ENCODE measurements at places on chromosomes 6 and 20. TPM values are rescaled to one million over a fixed set of nuclear protein-coding genes. Genes with fewer than 3 reads are reported as not detected.
A peak's percentile ranks its signal among the peaks of the same experiment; 100 is the strongest.

NDRG3 gene
- total RNA-seq, result 25.5 TPM

GRCh38 chr6:16329233-16329632, 90.8 kb downstream of the GMPR start:
- DNase-seq, result no peak

DNA sequence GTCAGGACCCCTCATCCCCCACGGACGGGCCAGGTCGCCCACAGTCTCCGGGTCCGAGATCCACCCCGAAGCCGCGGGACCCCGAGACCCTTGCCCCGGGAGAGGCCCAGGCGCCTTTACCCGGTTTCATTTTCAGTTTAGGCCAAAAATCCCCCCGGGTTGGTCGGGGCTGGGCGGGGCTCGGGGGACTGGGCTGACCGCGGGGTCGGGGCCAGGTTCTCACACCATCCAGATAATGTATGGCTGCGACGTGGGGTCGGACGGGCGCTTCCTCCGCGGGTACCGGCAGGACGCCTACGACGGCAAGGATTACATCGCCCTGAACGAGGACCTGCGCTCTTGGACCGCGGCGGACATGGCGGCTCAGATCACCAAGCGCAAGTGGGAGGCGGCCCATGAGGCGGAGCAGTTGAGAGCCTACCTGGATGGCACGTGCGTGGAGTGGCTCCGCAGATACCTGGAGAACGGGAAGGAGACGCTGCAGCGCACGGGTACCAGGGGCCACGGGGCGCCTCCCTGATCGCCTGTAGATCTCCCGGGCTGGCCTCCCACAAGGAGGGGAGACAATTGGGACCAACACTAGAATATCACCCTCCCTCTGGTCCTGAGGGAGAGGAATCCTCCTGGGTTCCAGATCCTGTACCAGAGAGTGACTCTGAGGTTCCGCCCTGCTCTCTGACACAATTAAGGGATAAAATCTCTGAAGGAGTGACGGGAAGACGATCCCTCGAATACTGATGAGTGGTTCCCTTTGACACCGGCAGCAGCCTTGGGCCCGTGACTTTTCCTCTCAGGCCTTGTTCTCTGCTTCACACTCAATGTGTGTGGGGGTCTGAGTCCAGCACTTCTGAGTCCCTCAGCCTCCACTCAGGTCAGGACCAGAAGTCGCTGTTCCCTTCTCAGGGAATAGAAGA, 978 bp downstream of the HLA-A start:
- no peak for DNase-seq

SPATA25 gene
- total RNA-seq, result 0.94 TPM

- DNase-seq, result no peak
Observed at GRCh38 chr6:155887421-155887820, 431.8 kb upstream of the NOX3 start.

DNA sequence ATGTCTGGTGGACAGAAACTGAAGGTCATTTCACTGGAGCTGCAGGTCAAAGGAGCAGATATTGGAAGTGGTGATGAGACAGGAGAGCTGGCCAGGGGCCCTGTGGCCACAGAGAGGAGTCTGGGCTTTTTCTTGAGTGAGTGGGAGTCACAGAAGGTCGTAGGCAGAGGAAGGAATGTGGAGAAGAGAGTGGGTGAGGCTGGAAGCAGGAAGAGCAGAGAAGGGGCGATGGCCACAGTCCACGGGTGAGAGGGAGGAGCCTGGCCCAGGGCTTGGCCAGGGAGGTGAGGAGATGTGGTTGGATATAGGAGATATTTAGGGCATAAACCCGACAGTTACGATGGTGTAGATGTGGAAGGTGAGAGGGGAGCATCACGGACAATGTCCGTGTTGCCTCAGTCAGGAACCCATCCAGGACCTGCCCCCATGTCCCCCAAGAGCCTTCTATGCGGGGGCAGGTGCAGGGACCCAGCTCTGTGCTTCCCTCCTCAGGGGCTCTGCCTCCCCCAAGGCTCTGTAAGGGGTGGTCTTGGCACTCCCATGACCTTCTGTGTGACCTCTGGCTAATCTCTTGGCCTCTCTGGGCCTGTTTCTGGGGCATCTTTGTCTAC, 150.5 kb upstream of the PTPN1 start:
- DNase-seq, result no peak

DNA sequence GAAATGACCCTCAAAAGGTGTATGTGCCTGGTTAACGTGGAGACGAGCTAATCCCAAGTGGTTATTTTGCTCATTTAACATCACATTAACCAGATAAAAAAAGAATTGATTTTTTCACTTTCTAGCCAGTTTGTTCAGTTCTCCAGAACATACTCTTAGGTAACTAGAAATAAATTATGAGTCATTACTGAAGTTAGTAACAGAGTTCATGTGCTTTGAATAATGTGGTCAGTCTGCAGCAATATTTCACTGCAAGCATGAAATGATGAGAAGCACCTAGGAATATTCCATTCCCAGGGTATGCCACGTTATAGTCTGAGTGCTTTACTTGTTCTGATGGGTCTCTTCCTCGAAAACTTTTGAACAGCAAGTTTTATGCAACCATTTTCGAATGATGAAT, 138.3 kb upstream of the INSM1 start:
- DNase-seq, result no peak

- no peak for DNase-seq
Observed at GRCh38 chr6:160132776-160133338, 11.2 kb downstream of the SLC22A1 start.

- DNase-seq, result no peak
Observed at GRCh38 chr6:73728548-73729205, 32.7 kb downstream of the CD109 start.

ERMARD gene
- 31.7 TPM for total RNA-seq

POPDC3 gene
- total RNA-seq, result not detected

ASIP gene
- not detected for total RNA-seq

DNA sequence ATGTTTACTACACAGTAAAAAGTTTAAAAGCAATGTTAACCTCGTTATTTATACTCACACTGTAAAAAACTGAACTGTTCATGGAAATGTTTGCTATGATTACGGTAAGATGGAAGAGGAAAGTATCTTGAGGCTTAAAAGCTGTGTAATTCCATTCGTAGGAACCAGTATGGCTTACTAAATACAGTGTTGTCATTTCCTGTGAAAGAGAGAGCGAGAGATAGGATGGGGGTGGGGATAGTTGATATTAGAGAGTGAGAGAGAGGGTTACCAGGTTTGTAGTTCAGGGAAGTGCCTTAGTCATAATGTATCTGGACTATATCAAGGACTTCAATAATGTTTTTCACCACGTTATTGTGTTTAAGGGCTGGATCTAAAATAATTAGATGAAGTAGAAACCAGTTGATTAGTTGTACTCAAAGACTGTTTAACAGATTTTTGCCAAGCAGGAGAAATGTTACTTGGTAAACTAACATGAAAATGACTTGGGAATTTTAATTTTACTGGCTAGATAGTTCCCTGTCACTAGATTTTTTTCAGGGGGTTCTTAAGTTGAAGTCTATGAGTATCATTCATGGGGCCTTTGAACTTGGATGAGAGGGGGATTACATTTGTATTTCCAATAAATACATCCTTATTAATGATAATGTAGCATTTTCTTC, 30.4 kb downstream of the AFDN start:
- no peak for DNase-seq

- DNase-seq, result no peak
Observed at GRCh38 chr6:126812010-126812409, 306.5 kb upstream of the RSPO3 start.

DNA sequence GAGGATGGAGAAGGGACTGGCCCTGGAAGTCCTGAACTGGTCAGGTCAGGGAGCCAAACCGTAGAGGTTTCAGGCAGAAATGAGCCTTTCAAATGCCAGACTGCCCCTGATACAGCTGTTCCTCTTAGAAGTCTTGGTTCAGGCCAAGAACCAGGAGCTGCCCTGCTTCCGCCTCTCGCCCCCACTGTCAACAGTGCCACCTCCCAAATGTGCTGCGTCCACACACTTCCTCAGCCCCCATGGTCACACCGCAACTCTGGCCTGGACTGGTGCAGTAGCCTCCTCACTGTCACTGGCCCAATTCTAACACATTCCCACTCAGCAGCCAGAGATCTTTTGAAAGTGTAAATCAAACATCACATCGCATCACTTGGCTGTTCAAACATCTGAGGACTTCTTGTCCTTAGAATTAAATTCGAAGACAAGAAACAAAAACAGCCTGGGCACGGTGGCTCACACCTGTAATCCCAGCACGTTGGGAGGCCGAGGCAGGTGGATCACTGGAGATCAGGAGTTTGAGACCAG, 69.7 kb downstream of the STK35 start:
- DNase-seq, result no peak

- DNase-seq, result no peak
Observed at GRCh38 chr6:14882394-14883026, 363.4 kb upstream of the JARID2 start.

ACSS1 gene
- total RNA-seq, result 34.0 TPM

ACTL10 gene
- total RNA-seq, result 1.2 TPM

- no peak for DNase-seq
Observed at GRCh38 chr6:164563924-164564323, 745.5 kb downstream of the C6orf118 start.

CFB gene
- 0.65 TPM for total RNA-seq

- DNase-seq, result no peak
Observed at GRCh38 chr6:56327946-56328727, 80.8 kb upstream of the COL21A1 start.

GRCh38 chr20:11958855-11959254, 41.2 kb downstream of the BTBD3 start:
- no peak for DNase-seq

DNA sequence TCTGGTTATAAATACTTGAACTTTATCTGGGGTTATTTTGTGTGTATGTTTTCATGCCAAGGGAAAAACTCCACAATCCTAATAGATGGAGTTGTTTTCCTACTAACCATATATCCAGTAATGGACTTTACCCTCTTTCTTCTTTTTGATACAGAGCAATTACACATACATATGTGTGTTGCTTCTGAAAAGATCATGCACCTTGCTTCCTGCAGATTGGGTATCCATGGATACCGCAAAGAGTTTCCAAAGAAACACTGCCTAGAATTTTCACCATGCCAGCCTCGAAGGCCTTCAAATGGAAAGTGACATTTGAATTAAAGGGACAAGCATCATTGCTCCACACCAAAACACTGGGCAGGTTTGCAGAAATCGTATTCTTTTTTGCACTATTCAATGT, 26.8 kb downstream of the HDDC2 start:
- DNase-seq, result no peak

GRCh38 chr6:74658391-74658790, 547.5 kb downstream of the COL12A1 start:
- DNase-seq, result no peak

- no peak for DNase-seq
Observed at GRCh38 chr20:59390437-59390836, 90.0 kb downstream of the EDN3 start.

DNA sequence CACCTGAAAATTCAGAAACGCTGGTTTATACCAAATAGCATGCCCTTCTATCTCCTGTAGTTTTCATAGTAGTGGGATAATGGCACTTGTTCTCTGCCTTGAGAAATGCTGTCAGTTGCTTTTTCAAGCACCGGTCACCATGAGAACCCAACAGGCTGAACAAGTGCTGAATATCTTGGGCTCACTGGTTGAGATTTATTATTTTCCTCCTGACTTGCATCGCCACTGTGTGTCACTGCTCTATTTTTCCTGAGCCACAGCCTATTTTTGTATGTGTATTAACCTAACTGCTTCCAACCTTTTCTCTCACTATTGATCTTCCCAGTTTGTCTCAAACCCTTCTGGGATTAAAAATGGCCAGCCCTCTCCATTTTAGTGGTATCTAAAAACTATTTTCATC, 71.9 kb downstream of the OPN5 start:
- DNase-seq, result no peak

GRCh38 chr20:59632541-59633113, 28.3 kb downstream of the PHACTR3 start:
- no peak for DNase-seq

DNA sequence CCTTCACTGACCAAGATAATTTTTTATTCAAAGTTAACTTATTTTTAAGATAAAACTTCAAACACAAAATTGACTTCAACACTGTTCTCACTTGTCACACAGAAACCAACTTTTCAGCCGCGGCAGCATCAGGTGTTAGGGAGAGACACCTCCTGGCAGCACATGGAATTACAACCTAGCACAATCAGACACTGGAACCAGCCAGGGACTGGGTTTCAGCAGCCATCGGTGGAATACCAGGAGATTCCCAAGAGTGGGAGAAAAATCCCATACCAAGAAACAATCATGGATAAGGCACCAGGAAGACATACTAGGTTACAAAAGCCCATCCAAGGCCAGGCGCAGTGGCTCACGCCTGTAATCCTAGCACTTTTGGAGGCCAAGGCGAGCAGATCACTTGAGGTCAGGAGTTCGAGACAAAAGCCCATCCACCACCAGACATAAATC, 70.0 kb downstream of the SNX5 start:
- peak; percentile 27 for DNase-seq

- DNase-seq, result no peak
Observed at GRCh38 chr6:138663892-138664291, 109.7 kb upstream of the CCDC28A start.

DNA sequence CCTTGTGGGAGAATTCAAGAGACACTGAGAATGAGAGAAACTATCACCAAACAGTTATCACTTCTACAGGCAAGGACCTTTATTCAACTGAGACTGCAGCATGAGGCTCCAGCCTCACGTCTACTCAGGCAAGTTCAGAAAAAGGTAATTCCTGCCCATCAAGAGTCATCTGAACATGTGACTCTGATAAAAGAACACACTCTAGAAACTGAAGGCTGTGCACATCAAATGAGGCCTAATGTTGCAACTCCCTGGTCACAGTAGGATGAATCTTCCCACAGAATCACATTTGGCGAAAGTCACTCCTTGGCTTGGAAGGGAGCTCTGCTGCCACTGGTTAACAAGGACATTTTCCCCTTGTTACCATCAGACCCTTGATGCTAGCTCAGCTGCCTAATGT, 71.2 kb upstream of the EMILIN3 start:
- DNase-seq, result no peak

ZFP57 gene
- not detected for total RNA-seq

SPATA2 gene
- total RNA-seq, result 23.5 TPM

KIF13A gene
- total RNA-seq, result 1.4 TPM

- DNase-seq, result no peak
Observed at GRCh38 chr20:12318043-12318442, 400.4 kb downstream of the BTBD3 start.

DNA sequence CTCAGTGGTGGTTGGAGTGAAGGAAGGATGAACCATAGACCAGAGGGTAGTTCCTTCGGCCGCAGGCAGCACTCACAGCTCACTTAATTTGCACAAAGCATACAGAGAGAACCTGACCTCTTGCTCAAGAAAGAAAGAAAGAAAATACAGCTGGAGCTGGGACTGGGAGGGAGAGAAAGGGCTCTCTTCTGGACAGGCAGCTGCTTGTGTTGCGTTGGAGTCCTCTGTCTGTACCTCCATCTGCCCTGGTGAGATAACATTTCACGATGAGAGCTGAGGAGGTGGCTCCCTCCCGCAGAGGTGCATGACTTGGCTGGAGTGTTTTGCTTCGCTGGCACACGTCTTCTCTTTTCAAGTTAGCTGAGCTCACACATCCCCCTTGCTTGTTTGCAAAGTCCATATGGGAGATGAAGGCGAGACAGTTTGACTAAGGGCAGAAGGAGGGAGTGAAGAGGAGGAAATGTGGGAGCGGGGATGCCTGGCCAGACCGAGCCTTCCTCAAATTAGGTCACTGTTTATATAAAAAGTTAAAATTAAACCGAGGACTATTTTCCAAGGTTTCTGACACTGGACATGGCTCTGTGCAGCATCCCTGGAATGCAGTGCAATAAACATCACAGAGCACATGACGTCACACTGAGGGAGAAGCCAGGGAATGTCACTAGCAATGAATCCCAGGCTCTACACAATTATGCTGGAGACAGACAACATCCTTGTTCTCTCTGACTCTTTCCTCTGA, 359.4 kb downstream of the CD83 start:
- DNase-seq, result no peak

Data from T-helper 17 cell (primary cell).